CD4-positive, alpha-beta T cell treated with Interleukin-4 for 4 hours (primary cell): ENCODE measurements at places on chromosomes 7 and 10.
A peak's percentile ranks its signal among the peaks of the same experiment; 100 is the strongest.

- DNase-seq: no peak
Observed at GRCh38 chr7:101164071-101164840, 1.1 kb downstream of the VGF start.

- DNase-seq: no peak
Observed at GRCh38 chr7:116734710-116735109, 62.7 kb downstream of the MET start.

DNA sequence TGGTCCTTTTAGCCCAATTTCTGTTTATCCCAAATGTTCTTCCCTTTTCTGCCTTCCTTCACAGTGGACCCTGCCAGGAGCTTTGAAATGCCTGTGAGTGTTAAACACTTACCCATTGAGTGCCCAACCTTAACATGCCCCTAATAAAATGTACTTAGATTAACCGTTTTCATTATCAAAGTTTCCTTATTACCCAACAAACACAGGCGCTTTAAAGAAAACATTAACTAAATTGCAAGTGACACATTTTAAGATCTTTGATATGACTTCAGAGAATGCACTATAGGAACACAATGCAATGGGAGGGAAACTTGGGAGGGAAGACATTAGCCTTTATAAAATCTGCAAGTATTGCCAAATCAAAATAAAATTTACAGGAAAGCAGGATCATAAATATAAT is 177.0 kb downstream of the CFTR start:
- no peak for DNase-seq

DNA sequence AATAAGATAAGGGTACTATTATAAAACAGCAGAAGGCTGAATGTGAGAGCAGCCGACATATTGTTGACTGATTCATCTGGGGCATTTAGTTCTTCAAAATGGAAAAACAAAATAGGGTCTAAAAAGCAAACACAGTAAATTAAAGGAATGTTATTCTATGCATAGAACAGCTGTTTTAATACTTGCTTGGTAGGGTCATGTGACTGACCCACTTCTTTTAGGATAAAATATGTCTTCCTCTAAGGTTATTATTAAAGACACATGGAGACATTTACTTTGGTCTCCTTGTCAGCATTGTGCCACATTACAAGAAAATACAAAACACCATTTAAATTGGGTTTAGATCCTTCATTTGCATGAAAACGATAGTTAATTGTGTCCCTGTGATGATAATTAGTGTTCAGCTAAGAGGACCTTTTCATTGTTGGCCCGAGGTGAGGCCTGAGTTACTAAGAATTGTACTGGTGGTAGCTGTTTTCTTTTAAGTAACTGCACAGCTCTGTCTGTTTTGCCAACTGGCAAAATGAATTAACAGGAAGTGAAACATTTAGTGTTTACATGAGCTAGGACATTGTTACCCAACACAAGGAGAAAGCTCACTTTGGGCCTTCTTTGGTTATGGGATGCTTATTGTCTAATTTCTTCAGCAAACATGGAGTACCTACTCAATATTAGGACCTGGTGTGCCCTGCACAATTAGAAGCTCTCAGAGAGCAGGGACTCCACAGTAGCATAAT is 764.4 kb downstream of the LRMDA start:
- DNase-seq: no peak

- DNase-seq: no peak
Observed at GRCh38 chr10:80279146-80279545, 10.3 kb downstream of the MAT1A start.

DNA sequence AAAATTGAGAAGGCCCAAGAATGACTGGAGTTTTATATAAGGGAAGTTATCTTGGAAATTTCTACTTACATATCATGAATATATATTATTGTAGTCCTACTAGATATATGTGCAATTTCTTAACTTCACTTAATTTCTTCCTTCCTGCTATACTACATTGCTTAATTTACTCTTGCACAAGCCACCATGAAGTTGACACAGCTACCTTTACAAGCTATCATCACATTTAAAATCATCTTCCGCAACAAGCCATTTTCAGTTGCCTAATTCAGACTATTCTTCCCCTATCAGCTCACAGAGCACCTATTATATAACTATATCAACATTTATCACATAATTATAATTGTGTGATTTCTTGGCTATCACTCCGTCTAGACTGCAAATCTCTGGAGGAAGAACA is 418.4 kb downstream of the PARD3 start:
- DNase-seq: no peak

DNA sequence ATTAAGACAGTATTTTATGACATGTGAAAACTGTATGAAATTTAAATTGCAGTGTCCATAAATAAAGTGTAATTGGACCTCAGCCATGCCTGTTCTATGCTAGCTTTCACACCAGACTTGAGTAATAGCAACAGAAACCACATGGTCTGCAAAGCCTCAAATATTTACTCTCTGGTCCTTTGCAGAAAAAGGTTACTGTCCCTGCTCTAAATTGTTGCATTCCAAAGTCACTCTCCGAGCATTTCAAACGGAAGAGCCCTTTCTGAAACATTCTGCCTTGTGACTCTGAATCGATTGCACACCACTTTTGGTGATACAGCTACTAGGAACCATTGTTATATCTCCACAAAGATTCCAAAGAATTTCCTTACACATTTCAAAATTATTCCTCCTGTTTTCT is 81.0 kb upstream of the STK17A start:
- no peak for DNase-seq

- no peak for DNase-seq
Observed at GRCh38 chr7:91541641-91542040, 277.4 kb downstream of the FZD1 start.

DNA sequence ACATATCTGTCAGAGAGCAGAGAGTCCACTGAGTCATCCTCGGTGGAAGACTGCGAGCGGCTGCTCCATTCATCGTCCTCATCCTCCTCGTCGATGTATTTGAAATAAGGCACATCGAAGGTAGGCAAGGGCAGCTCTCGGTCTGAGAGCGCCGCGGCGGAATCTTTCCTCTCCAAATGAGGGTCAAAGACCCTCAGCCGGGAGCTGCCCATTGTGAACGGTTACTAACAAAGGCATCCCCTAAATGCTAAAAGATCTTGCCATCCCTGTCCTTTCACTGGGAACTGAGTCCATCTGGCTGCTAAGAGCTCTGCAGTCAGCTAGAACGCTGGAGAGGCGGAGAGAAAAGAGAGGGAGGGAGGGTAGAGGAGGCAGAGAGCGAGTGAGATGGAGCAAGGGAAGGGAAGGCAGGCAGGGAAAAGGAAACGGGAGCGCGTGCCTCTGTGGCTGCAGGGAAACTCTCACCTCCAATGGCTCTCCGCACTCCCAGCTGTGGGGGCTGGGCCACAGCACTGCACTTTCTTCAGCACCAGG is 163.4 kb downstream of the RAPGEF5 start:
- no peak for DNase-seq

DNA sequence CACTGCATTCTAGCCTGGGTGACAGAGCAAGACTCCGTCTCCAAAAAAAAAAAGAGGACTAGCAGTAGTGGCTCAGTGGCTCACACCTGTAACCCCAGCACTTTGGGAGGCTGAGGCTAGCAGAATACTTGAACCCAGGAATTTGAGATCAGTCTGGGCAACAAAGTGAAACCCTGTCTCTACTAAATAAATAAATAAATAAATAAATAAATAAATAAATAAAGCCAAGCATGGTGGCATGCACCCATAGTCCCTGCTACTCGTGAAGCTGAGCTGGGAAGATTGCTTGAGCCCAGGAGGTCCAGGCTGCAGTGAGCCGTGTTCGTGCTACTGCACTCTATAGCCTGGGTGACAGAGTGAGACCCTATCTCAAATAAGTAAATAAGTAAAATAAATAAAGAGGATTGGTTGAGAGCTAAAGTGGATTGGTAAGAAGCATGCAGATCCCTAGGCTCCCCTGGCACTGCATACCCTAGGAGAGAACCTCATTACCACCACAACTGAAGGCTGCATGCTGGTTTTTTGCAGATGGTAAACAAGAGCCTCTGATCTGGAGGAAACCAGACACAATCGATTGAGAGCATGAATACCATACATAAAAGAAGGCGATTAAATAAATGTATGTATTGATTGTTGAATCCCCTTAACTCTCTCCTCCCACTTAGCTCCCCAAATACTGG is 163.2 kb downstream of the REEP3 start:
- no peak for DNase-seq

DNA sequence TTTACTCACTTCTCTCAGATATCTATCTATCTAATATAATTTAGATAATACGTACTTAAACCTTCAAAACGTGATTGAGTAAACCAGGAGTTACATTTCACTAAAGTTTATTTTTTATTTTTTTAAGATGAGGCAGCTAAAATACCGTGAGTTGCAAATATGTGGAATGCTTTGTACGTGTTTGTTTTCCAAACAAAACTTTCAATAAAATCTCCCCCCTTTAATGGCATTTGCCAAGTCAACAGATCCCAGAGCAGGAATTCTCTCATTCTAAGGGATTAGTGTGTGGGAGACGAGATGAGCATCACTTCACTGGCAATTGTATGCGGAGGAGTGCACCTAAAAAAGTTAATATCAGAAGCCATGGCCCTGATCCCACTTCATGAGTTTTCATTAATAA is 53.7 kb upstream of the MAGI2 start:
- no peak for DNase-seq

DNA sequence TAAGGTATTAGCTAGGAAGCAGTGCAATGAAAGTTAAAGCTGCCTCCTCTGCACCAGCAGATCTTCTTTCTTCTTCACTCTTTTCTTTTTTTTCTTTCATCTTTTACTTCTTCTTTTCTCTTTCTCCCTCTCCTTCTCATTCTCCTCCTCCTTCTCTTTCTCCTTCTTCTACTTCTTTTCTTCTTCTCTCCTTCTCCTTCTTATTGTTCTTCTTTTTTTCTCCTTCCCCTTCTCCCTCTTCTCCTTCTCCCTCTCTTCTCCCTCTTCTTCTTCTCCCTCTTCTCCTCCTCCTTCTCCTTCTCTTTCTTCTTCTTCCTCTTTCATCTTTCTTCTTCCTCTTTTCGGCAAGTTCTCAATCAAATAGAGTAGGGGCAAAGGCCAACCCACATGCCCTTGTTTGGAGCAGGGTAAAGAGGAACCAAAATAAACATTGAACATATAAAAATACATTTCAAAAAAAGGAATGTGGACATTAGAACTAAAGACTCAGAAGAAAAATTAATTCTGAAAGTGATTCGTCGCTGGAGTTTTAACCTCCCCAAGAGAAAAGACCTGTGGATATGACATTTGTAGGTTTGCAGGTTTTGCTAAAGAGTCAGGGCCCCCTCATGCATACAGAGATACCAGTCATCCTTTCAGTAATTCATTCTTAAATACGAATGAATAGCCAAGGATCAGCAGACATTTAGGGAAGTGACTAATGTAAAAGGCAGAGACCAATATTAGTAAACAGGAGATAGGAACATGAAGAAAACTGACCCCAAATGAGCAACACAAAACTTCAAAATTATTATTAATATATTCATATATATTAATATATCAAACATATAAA is 93.0 kb upstream of the RSU1 start:
- no peak for DNase-seq

DNA sequence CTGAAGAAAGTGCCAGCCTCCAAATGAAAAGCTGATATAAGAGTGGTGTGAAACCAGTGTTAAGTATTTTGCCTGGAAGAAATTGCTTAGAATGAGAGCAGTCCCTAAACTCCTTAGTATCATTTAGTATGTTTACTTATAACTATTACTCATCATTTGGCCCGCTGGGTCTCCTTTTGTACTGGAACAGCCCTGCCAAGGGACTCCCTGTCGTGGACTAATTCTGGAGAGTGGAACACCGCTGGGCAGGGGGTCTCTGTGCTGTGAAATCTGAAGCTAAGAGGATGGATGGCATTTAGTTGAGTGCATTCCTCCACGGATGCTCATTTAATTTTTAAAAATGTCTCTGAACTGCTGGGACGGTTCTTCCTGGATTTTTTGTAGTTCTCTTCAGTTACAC is 889.9 kb upstream of the C7orf33 start:
- no peak for DNase-seq

- DNase-seq: no peak
Observed at GRCh38 chr10:26711324-26711723, 13.8 kb downstream of the PDSS1 start.

- DNase-seq: peak; percentile 52
Observed at GRCh38 chr7:157432957-157433576, 96.3 kb downstream of the DNAJB6 start.
